T-helper 2 cell (primary cell): ENCODE measurements at places on chromosomes 13 and 19.

- no peak for DNase-seq
These were observed 2567.7 kb upstream of the PCDH20 start for GRCh38 chr13:63983366-63983765.

- DNase-seq = no peak
These were observed 10.3 kb downstream of the CEBPG start for GRCh38 chr19:33383720-33384292.

- no peak for DNase-seq
These were observed 93.2 kb downstream of the TSHZ3 start for GRCh38 chr19:31255831-31256592.

DNA sequence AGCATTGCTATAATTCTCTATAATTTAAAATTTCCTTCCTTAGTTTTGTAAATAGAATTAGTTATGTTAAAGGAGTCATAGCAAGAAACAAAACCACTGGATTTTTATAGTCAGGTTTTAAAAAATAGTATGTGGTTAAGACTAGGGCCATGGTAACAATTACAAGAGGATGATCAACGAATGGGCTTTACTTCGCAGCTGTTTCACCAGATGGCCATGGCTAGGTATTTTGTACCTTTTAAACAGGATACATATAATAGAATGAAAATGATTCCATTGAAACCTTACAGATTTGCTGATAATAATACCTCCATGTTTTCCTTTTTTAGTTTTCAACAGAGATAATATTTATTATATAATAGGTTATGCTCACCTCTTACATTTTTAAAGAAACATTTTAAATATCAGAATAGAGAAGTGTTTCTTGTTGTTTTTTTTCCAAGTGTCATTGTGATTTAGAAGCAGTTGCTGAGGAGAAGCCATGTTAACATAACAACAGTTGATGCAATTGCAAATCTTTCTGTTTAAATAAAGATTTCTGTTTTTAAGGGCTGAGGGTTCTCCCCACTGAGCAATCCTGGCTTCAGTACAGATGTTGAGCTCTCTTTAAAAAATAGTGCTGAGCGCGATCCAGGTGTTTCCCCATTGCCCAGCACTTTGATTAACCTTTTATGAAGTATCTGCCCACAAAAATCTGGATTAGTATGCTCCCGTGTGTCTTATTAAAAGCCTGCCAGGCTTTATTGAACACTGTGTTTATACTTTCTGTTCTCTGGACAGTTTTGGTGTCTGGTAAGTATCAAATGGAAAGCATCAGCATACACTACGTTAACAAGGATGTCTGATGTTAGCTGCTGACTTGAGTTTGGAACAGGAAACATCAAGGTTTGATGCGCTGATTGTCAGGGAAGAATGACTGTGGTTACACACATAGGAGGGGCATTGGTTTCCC is 205.3 kb downstream of the HS6ST3 start:
- DNase-seq = no peak
